ENCODE measurements at places on chromosomes 11 and 22.

DNA sequence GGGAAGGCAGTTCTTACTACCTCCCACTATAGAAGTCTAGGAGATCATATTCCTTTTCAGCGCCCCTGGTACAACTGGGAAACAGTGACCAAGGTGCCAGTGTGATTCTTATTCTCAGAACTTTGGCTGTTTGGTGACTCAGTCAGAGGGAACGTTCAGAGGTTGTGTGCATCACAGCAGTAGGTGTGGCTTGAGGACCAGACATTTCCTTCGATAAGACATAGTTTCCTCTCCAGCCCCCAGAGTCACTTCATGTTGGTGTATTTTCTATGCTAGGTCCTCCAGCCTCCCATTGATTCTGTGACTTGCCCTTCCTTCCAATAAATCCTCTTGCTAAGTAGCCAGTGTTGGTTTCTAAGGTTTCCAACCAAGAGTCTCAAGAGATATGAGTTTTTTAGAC is 171.9 kb upstream of the MPPED2 start:
- DNase-seq, result peak; percentile 17

- DNase-seq, result peak; percentile 94
Measured at GRCh38 chr22:27100789-27101188, 443.4 kb downstream of the MIAT start.

- DNase-seq, result no peak
Measured at GRCh38 chr11:68543594-68543993, 83.0 kb downstream of the PPP6R3 start.

- no peak for DNase-seq
Measured at GRCh38 chr11:131916638-131917037, 546.2 kb downstream of the NTM start.

- DNase-seq, result peak; percentile 77
Measured at GRCh38 chr11:113730887-113731726, 25.0 kb upstream of the TMPRSS5 start.
